Left renal pelvis (tissue), 4 donors: ENCODE measurements at places on chromosomes 16 and 17.

DNA sequence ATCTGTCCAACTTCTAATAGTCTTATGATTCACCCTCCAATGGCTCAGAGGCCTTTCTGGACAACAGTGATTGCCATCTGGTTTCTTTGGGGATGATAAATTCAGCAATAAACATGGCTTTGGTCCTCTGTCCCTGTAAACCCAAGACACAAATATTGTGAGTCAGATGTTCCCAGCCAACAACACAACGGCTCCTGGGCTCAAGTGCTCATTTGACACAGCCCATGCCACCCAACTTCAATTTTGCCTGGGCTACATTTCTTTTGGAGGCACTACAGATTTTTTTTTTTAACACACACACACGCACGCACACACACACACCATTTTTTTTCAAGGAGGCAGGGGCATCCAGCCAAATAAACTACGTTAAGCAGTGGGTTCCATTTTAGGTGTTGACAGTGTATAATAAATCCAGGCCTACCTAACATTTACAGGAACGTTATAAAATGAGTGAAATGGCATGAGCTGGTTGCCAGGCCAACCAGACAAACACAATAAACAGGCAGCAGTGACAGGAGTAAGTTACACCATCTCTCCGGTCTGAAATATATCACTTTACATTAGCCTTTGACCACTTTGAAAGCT, 939.9 kb upstream of the SOX9 start:
- DNase-seq, result peak; percentile 77

DNA sequence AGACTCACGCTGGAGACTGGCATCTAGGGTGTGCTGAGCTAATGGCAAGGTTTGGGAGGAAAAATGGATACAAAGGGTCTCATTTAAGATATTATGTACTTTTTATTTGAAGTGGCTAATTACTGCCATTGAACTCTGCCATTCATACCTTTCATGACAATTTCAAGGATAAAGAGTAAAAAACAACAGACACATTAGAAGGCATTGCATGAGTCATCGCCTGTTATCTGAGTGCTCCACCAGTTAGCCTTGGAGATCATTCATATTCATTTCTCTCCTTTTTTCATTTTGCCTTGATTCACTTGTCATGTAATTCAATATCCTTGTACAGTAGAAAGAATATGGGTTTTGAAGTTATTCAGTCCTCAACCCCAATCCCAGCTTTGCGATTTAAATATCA, 109.5 kb downstream of the CDH8 start:
- DNase-seq, result no peak

- DNase-seq, result no peak
Measured at GRCh38 chr16:54362591-54363206, 76.1 kb upstream of the IRX3 start.

DNA sequence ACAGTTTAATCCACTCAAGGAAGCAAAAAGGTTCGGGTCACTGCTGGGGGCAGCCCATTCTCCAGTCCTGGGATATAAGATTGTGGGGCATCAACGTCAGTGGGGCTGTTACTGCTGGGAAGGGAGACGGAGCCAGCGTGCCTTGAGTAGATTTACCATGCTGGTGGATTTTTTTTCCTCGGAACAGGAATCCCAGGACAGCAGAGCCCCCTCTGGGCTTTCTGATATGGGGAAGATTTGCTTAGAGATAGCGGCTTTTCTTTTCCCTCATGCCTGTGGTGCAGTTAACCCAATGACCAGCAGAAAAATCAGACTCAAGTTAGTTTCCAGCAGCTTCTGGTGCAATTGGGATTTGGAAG, 35.4 kb downstream of the WSCD1 start:
- DNase-seq, result no peak

GRCh38 chr17:21549107-21549687, 143.1 kb upstream of the KCNJ18 start:
- no peak for DNase-seq

DNA sequence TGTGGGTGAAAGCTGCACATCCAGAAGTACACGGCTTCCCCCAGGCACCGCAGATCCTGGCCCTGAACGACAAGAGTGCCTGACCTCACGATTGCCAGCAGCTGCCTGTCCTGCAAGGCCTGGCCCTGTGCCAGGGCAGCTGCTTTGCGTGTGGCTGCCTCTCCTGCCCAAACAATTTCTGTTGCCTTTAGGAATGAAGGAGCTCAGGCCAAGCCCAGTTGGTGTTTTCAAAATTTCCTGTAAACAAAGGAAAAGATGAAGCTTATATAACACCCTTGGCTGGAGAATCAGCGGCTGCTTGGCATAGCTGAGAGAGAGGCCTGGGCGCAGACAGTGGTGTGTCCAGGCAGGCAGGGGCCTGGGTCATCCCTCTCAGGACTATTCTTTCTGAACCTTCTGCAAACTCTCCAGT, 11.7 kb upstream of the SLC47A2 start:
- no peak for DNase-seq

DNA sequence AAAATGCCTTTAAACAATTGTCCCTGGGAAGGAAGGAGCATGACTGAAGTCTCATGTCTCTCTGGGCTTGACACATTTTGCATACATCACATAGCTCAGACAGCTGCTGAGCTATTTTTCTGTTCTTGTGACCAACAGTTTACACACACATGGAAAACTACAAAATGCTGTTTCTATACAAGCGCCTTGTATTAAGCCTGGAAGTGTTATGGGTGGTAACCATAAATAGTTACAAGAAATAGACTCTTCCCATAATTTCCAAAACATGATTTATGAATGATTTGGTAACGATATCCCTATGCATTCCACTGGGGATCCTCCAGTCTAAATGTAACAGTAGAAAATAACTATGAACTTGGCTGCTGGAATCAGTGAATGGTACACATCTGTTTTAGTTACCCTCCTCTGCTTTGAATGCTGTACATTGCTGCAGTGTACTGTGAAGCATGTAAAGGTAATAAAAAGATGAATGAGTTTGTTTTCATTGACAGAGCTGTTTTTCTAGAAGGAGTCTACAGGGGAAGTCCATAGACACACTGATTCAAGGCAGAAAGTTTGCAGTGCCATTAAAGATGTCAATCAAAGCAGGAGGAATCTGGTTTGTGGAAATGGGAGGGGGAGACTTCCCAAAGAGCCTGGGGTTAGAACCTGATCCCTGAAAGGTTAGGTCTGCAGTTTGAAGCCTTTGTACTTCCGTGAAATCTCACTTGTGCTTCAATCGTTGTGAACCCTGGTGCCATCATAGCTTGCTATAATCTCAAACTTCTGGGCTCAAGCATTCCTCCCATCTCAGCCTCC, 5.0 kb downstream of the ACSF2 start:
- DNase-seq, result no peak

- DNase-seq, result no peak
Measured at GRCh38 chr16:51399908-51400670, 249.0 kb upstream of the SALL1 start.

DNA sequence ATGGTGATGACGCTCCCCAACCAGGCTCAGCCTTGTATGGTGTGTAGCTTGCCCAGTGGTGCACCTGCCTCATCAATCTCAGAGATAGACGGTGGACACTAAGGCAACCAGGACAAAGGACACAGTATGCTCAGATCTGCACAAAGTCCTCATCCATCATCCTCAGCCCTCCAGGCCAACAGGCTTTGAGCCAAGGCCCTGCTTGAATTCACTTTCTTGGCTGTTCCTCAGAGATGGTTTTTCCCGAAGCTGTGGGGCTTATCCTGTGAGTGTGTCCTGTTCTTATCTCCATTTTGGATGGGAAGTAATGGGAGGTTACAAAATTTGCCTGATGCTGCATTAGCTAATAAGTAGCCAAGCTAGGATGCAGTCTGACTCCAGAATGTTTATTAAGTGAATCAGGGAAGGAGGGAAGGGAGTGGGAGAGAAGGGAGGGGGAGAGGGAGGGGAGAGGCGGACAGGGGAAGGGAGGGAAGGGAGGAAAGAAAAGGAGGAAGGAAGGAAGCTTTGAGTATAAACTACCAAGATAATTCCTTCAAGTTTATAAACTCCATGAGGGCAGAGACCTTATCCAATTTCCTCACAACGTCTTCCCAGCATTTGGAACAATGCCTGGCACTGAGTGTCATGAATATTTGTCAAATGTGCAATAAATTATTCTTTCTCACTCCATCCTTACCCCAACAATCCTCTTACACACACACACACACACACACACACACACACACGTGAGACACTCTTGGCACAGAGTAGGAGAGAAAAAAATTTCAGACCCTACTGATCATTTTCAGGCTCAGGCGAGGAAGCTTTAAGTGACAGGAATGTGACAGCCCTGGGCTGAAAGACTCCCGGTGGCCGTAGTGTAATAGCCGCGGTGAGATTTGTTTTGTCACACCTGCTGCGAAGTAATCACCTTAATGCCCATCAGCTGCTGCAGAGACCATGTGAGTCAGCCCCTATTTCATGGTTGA, 84.3 kb downstream of the BMERB1 start:
- no peak for DNase-seq

DNA sequence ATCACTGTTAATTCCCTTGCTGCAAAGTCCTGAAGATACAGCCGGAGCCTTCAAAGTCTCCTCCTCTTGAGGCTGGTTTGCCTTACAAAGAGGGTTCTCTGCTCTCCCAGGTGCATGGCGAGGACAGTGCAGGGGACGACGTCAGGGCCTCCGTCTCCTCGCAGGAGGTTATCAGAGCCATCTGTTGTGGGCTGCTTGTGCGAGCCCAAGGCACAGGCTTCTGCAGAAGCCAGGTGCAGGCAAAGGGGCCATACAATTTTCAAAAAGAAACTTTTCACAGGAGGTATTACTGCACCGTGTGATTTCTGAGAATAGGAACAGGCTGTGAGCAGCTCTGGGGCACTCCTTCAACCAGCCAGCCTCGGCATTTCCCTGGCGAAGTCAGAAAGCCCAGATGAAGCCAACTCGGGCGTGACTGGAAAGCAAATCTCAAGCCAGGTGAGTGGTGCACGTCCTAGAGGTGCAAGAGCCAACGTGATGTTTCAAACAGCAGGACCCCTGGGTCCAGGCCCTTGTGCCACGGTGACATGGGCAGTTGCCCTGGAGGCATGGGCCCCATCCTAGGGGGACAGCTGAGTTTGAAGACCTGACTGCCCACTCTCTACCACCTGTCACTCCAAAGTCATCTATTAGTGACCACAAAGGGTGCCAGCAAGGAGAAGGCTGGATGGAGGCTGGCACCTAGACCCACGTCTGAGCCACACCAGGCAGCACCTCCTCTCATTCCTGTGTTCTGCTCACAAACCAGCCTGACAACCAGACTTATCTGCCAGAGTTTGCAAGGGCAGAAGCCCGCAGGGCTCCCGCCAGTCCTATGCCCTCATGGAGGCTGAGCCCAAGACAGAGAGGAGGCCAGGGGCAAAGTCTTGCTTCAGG, 68.6 kb downstream of the SMPD3 start:
- no peak for DNase-seq

DNA sequence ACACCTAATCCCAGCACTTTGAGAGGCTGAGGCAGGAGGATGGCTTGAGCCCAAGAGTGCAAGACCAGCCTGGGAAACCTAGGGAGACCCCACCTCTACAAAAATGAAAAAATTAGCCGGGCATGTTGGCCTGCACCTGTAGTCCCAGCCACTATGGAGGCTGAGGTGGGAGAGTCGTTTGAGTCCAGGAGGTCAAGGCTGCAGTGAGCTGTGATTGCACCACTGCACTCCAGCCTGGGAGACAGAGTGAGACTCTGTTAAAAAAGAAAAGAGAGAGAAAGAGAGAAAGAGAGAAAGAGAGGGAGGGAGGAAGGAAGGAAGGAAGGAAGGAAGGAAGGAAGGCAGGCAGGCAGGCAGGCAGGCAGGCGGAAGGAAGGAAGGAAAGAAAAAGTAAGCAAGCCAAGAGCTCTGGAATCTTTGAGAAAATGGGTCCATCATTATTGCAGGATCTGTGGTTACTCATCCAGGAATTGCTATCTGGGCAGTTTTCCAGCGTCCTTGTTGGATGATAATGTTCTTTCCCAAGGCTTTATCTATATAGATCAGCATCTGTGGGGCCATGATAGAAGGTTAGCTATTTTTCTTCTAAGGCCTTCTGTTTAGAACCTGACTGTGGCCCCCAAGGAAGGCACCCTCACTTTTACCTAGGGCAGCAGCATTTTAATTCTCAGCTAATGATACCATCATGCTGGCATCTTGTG, 533.2 kb upstream of the CDH5 start:
- DNase-seq, result no peak

GRCh38 chr17:42681976-42682721, at the start of gene CNTNAP1:
TSS of gene CNTNAP1 (plus strand) at chr17:42682531. CDS start at chr17:42682830, 299 bp downstream.
- no peak for DNase-seq
